ENCODE measurements at places on chromosomes 3 and 15.

DNA sequence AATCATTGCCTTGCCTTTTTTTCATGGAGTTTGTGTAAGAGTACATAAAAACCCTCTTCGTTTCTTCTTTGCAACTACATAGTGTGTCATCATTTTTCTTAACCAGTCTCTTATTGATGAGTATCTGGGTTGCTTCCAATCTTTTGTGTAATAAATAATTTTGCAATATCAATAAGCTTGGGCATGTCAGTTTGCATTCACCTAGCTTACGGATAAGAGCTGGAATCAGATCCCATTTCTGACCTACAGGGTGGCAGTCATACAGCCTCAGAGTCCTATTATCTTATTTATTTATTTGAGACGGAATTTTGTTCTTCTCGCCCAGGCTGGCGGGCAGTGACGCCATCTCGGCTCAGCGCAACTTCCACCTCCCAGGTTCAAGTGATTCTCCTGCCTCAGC lies 18.3 kb downstream of the ANP32A start:
- no peak for DNase-seq

GRCh38 chr3:164231718-164232117 lies 846.6 kb downstream of the SI start:
- DNase-seq, result no peak

DNA sequence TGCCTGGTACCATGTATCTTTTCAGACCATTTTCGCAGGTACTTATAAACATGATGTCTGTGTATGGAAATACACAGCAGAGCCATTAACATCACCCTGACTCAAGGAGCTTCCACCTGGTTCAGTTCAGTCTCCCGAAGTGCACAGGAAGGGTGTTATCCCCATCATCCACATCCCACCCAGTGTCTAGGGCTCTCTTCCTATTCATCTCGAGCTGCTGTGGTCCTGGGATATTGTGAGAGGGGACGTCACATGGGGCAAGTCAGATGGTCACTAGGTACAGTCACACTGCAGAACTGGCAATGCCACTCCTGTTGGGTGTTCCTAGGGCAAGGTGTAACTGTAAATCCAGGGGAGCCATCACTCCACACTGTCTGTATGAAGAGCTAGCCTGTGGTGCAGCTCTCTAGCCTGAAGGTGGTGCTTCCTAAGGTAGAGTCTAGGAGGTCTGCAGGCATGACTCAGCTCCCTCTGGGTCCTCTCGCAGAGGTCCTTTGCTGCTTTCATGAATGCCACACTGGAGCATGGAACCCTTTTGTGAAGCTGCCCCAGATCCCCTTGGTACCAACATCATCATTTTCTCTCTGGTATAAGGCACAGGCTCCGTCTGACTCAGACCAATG lies 13.9 kb downstream of the ISLR2 start:
- no peak for DNase-seq

GRCh38 chr15:69658411-69658945 lies 205.9 kb downstream of the RPLP1 start:
- DNase-seq, result no peak

DNA sequence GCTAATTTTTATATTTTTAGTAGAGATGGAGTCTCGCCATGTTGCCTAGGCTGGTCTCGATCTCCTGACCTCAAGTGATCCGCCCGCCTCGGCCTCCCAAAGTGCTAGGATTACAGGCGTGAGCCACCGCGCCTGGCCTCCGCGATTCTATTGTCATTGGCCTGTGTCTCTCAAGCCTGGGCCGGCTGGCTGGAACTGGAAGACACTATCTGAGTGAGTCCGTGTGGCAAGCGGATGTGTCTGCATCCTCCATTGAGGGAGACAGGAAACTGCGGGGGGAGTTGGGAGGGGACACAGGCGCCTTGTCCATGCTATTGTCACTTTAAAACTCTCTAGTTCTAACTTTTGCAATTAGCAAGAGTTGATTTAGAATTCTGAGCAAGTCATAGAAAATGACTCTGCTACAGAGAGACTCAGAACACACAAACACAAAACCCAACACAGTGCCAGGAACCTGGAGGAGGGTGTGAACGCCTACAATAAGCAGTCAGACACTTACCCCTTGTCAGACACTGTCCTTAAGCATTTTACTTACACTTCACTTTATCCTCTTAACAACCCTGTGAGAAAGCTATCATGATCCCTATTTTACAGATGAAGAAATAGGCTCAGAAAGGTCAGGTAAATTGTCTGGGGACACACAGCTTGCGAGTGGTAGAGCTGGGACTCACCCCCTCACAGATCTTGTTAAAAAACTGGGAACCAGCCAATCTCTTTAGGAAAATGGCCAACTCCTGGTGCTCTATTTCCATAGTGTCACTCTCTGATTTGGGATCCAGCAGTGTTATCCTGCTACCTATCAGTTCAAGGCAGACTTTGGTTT lies 38.7 kb downstream of the ANP32A start:
- DNase-seq, result peak; percentile 44

GRCh38 chr3:171236265-171237008 lies 209.9 kb upstream of the SLC2A2 start:
- DNase-seq, result no peak

DNA sequence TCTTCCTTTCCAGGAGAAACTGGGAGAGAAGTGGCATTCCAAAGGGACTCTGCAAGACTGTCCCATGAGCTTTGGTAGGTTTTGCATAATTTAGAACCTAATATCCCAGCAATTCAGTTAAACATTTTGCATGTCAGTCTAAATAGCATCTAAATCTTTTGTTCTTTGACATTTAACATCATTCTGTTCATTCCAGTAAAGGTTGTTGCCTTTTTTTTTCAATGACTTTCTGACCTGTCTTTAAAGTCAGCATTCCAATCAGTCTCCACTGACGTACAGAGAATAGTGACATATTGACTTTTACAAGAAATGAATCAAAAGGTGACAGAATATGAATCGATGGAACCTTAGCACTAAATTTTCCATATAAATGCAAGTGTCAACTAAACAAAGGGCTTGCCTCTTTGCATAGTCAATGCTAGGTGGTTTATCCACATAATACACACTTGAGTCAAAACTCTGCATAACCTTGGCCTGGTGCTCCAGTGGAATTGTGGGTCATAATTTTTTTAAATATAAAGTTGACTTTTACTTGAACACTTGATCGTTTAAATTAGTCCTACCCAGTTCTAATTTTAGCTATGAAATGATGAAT lies 370.1 kb downstream of the CNTN6 start:
- DNase-seq, result no peak

DNA sequence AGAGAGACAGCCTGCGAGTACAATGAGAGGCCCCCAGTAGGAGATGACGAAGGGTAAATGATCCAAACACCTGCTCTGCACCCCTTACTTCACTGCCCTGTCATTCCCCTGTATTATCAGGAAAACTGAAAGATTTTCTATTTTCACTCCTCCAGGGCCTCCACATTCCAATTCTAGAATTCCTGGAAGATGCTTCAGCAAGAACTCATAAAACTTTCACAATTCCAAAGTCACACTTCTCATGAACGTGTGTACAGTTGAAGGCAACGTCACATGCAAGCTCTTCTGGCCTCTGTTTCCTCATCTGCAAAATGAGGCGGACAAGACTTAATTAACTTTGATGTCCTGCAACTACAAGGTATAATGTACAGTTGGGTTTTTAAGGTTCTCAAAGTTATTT lies 62.8 kb upstream of the SPATA12 start:
- no peak for DNase-seq

GRCh38 chr15:83163032-83163431 lies 44.6 kb downstream of the HDGFL3 start:
- DNase-seq, result peak; percentile 45

- no peak for DNase-seq
Observed at GRCh38 chr3:191987831-191988350, 526.9 kb downstream of the PYDC2 start.

DNA sequence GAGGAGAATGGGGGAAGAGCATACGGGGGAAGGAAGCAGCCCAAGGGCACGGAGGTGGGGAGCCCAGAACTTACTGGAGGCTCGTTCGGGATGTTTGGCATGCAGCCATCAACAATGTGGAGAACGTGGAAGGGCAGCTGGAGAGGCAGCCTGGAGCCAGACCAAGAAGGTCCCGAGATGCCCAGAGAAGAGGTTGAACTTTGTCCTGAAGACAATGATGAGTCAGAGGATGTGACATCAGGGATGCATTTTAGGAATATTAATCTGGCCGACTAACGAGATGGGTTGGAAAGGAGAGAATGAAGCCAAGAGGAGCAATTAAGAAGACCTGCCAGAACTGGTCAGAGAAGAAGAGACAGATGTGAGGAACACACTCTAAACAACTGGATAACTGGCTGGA lies 98.2 kb downstream of the SRGAP3 start:
- DNase-seq, result no peak

DNA sequence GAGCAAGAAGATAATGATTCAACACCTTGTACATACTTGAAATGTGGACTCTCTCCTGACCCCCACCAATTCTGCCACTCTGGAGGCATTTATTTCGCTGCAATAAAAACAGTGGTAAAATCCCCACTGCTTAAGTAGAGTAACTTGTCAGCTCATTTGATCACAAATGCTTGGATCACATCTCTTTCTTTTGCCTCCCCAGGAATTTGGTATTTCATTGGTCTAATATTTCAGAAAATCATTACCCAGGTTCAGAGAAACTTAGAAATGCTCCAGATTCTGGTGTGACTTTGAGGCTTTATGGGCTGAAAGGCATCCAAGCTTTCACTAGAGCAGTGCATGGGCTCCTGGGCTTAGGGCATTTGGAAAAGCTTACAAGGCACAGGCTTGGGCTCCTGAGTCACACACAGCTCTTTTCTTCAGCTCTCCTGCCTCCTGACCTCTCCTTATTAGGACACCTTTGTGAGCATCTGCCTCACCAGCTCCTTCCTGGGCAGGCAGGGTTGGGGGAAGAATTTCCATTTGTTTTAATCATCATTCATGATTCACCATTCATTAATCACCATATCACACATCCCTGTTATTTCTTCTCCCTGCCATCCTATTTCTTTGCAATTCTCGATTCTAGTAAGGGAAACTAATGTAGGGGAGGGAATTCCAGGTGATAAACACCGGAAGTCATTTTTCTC lies 22.5 kb downstream of the CDCP1 start:
- no peak for DNase-seq

DNA sequence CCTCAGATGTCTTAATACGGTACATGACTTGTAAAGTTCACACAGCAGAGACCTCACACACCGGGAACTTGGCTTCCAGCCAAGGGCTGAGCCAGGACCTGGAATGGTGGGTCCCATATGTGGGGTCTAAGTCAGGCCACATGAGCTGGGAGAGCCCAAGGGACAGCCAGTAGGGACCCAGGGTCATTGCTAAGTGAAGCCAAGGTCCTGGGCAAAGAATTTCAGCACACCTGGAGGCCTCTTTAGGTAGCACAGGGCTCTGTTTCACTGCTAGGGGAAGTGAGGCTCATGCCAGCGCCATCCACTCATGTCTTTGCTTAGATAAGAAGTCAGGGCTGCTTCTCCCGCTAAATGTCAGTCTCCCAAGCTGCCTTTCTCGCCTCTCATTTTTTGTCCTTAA lies 116.6 kb upstream of the TLE3 start:
- DNase-seq, result no peak

GRCh38 chr15:44231842-44232241 lies 36.8 kb upstream of the FRMD5 start:
- DNase-seq, result no peak

DNA sequence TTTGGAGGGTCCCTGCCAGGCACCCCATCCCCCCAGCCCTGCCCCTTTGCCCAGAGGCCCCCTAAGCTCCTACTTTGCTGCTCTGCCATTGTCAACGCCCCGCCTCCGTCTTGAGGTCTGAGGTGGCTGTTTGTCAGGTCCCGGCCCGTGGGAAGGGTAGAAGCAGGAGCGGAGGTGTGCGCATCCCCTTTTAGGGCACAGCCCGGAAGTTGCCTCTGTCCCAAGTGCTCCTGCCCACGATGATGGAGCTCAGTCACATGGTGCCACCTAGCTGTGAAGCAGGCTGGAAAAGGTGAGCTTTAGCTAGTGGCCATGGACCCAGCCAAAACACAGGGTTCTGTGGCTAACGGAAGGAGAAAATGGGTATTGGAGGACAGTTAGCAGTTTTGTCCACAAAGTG lies 28.5 kb upstream of the LCTL start:
- no peak for DNase-seq

DNA sequence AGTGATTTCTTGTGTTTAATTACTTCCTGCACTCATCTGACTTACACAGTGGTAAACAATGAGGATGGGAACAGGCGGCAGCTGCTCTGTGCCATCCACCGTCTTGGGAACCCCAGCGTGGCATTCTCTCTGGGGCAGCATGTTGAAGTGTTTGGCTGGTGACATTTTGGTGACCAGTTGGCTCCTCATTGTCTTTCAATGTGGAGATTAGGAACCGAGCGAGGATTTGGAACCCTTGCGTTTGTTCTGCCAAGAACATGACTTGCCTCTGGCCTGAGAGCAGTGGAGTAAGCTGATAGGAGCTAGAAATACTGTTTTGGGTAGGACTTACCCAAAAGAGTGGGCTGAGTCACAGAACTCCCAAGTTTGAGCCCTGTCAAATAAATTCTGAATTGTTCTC lies 88.8 kb downstream of the IGF1R start:
- DNase-seq, result no peak

- no peak for DNase-seq
Observed at GRCh38 chr3:14990780-14991148, 43.4 kb downstream of the NR2C2 start.

GRCh38 chr3:20462226-20462625 lies 276.2 kb upstream of the SGO1 start:
- DNase-seq, result no peak

DNA sequence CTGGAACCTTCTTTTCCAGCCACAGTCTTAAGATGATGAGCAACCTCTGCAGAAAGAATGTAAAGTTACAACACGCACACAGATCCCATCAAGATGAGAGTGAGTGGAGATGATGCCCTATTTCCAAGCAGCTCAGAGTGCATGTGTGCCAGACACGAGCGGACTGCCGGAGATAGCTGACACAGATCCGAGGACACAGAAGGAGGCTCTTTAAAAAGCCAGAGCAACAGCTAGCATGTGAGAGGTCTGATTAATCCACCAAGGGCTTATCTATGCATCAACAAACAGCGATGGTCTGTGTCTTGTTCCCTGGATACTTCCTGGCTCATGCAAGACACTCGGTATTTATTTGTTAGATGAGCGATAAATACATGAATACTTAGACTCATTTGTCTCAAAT lies 128.6 kb upstream of the DLG1 start:
- DNase-seq, result no peak

DNA sequence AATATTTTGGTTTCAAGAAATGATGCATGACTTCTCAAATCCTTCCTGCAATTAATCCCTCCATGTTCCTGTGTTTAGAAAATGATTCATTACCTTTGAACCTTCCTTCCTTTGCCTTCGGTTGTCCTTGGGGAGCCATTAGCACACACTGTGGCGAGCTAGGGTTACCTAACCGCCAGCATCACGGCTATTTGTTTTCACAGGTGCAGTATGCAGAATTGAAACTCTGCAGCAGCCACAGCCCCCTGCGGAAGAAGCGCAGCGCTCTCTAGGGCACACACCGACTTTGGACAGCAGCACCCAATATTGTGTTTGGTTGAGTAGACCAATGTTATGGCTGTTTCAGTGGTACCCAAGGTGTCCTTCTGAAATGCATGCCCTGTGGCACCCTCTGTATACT lies 247.4 kb downstream of the MCTP2 start:
- no peak for DNase-seq

- DNase-seq, result no peak
Observed at GRCh38 chr3:39434574-39434973, 28.1 kb downstream of the RPSA start.

- DNase-seq, result no peak
Observed at GRCh38 chr3:54343495-54343894, 221.1 kb downstream of the CACNA2D3 start.

- DNase-seq, result no peak
Observed at GRCh38 chr15:75532413-75533250, 46.5 kb downstream of the PTPN9 start.

Measured in activated CD4-positive, alpha-beta T cell treated with anti-CD3 and anti-CD28 coated beads, Interleukin-10, Interleukin-2, amounts not matched to agents 100 ng/mL and 50 ng/mL, durations not matched to agents 16 hours and 8 hours (primary cell).